ENCODE measurements at places on chromosomes 7 and 10.

GRCh38 chr10:113980408-113981087 is 63.1 kb upstream of the ADRB1 start:
- DNase-seq: no peak

DNA sequence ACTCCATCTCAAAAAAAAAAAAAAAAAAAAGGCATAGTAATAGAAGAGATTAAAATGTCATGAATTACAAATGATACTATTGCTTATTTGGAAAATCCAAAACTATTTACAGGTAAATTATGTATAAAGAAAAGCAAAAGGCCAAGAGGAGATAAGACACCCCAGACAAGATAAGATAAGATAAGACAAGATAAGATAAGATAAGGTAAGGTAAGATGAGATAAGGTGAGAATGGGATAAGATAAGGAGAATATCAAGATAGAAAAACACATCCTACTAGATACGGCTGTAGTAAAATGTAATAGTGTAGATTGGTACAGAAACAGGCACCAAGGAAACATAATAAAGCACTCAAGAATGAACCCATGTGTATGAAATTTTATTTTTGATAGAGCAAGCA is 20.9 kb downstream of the VIM start:
- no peak for DNase-seq

DNA sequence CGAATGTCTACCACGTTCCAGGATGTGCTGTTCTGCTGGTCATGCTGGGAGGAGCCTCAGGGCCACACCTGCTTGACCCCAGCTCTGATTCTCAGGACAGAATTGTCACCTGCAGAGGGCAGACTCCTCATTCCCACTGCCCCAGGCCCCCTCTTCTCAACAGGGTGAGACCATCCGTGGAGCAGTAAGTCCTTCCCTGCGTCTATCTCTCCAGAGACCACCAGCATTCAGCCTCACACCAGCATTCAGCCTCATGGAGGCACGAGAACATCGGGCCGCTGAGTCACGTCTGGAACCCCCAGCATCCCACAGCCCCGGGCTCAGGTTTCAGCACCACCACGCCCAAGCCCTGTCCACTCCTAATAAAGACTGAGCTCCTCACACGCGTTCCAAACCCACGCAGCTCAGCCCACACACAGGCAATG is 273.4 kb downstream of the DIP2C start:
- DNase-seq: no peak

DNA sequence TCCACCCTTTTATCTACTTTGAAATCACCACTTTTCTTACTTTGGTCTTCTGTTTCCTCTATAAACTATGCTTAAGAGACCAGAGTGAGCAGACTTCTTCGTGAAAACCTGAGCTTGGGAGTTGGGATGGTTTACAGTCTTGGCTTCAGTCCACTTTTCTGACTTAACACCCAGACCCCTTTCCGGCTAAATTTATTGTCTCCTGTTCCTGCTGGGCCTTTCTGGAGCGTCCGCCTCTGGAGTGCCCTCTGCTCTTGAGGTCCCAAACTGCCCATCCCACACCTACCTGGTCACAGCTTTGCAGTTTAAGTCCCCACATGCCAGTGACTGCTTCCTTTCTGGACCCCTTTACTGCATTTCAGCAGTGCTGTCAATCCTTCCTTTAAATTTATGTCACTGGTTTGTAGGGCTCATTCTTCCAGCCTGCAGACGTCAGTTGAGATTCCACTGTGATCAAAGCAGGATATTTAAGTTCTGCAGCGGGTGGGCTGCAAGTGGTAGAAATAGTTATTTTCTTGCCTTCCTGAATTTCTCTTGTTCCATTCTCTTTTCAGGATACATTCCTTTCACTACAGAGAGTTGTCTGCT is 80.3 kb downstream of the KAT6B start:
- no peak for DNase-seq

DNA sequence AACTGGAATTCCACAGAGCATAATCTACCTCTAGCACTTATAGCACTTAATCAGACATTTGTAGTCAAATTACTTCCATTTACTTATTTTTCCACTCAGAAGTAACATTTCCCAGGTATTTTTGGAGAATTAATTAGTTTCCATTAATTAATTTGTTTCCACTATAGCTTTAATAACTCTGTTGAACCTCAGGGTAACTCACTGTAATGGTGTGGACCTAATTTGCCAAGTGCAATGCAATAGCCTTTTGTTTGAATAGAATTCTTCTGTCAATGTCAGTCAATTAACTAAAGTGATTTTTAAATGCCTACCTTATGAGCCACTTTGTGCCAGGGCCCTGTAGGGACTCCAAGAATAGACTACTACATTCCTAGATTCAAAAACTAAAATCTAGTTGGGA is 115.4 kb downstream of the CSTF2T start:
- no peak for DNase-seq

DNA sequence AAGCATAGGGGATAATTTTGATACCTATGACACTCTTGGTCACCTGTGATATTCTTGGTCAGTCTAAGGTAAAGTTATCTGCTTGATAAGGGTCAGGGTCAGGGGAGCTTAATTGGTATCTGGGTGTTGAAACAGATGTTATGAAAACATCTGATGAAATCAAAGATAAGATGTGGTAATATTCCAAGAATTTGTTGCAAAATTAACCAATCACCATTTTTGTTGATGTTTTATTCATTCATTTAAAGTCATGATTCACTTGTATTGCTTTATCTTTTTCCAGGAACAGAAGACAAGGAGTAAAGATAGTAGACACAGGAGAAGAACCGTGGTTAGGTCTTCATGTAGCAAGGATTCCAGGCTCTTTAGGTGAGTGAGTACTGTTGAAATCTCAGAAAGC is 103.1 kb downstream of the SEMA3C start:
- no peak for DNase-seq

- DNase-seq: no peak
Measured at GRCh38 chr7:40211276-40212003, 76.6 kb downstream of the SUGCT start.

DNA sequence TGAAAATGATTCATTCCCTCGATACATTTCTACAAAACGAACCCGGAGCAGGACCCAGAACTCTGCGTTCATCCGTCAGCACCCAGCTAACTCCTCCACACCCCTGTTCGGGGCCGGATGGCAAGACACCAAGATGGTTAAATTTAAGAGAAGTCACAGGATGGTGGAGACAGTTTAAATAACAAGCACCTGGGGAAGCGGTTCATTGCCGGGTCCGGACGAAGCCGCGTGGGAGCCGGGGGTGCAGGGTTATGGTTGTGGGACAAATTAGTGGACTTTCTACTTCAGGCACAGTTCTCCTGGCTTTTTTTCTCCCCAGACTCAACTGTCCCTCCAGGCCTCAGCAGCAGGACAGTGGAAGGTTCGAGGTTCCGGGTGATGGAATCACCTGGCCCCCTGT is 45.4 kb downstream of the ASB13 start:
- no peak for DNase-seq

- DNase-seq: no peak
Measured at GRCh38 chr10:25076506-25077177, 60.2 kb downstream of the THNSL1 start.
